Activated CD8-positive, alpha-beta memory T cell treated with anti-CD3 and anti-CD28 coated beads for 36 hours (primary cell): ENCODE measurements at places on chromosomes 5 and 9. TPM values are rescaled to one million over a fixed set of nuclear protein-coding genes. Genes with fewer than 3 reads are reported as not detected.

Gene GRAMD2B
- 10.1 TPM for total RNA-seq

Gene PCDHGA9
- total RNA-seq, result not detected

Gene DMGDH
- total RNA-seq, result 0.63 TPM

Gene SEMA5A
- total RNA-seq, result not detected
